Stimulated activated CD4-positive, alpha-beta T cell treated with anti-CD3 and anti-CD28 coated beads, Interleukin-2, amount 100 ng/mL, for 4 hours (primary cell): ENCODE measurements at places on chromosomes 2 and 18.

DNA sequence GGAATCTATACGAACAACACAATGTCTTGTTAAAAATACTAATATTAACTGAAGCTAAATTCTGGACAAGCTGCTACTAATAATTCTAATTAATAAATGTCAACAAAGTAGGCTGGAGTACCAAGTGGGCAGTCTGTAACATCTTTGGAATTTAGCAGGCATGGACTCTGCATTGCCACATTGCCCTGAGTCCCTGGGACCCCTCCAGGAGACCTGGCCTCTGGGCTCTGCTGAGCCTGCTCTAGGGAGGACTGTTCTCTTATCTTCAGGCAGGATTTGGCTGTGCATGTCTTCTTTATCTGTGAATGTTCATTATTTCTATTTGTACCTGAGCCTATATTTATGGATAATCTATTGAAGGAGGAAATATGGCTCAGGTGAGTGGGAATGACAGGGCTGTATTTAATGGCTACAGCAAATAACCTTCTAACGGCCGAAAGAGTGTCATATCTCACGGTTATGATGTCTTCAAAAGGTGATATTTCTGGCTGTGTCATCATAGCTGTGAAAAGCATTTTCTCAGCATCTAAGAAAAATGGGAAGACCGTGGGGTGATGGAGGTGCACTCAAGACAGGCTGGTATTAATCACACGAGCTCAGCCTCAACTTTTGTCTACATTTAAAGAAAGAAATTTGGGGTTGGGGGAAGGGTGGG lies 28.6 kb upstream of the SETBP1 start:
- DNase-seq, result no peak

- DNase-seq, result no peak
These were observed 24.4 kb upstream of the EIF2AK3 start for GRCh38 chr2:88651646-88652045.

- no peak for DNase-seq
These were observed 41.9 kb upstream of the TANC1 start for GRCh38 chr2:158926478-158926948.

- no peak for DNase-seq
These were observed 208.3 kb downstream of the AFF3 start for GRCh38 chr2:99933894-99934650.

- DNase-seq, result no peak
These were observed 19.7 kb downstream of the IFIH1 start for GRCh38 chr2:162298669-162299335.

DNA sequence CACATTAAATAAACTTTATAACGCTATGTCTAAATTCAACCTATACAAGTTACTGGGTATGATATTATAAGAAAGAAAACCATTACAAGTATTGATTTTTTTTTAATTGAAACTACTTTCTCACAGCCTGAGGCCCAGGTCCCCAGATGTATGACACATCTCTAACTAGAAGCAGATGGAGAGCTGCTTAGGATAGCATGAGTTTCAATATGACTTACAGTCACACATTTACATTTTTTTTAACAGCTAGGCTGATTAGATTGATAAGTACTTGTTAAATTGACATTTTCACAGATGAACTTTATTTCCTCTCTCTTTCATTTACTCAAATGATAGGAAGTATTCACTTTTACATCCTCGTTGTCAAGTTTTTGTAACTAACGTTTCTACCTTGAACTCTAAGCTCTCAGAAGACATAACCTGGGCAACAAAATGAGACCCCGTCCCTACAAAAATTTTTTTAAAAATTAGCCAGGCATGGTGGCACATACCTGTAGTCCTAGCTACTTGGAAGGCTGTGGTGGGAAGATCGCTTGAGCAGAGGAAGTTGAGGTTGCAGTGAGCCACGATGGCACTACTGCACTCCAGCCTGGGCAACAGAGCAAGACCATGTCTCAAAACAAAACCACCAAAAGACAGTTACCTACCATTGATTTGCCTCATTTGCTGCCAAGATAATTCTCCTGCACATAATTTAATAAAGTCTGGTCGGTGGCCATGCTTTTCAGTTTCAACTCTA lies 52.4 kb downstream of the STK39 start:
- DNase-seq, result no peak

DNA sequence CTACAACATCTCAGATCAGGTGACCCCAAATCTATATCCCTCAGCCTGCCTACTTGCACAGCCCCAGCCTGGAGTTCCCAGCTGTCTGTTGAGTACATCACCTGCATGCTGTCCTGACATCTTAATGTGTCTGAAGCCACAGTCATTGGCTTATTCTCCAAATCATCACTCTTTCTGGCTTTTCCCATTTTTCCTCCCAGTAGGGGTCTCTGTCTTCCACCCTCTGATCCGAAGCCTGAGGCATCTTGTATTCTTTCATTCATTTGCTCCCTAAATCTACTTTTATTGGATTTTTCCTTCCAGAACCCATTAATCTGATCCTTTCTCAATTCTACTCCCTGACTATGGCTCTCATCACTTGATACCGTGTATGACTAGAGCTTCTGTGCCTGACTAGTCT lies 332.9 kb upstream of the DCC start:
- DNase-seq, result no peak

DNA sequence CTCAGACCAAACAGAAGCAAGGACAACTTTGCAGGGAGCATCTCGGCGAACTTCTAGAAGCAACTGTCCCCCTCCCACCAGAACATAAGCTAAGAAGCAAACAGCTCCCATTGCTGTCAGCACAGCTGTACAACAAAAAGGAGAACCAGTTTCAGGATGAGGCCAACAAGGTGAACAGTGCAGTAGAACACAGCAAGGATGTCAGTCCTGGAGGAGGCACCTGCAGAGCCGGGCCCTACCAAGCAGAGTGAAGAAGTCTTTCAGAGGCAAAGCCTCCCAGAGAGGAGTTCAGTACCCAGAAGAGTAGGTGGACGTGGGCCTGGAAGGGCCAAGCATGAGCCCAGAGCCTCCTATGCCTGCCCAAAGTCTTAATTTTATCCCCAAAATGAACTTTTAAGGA lies 1.0 kb downstream of the PASK start:
- no peak for DNase-seq

GRCh38 chr18:55744206-55744605 lies 156.2 kb upstream of the TCF4 start:
- DNase-seq, result no peak

DNA sequence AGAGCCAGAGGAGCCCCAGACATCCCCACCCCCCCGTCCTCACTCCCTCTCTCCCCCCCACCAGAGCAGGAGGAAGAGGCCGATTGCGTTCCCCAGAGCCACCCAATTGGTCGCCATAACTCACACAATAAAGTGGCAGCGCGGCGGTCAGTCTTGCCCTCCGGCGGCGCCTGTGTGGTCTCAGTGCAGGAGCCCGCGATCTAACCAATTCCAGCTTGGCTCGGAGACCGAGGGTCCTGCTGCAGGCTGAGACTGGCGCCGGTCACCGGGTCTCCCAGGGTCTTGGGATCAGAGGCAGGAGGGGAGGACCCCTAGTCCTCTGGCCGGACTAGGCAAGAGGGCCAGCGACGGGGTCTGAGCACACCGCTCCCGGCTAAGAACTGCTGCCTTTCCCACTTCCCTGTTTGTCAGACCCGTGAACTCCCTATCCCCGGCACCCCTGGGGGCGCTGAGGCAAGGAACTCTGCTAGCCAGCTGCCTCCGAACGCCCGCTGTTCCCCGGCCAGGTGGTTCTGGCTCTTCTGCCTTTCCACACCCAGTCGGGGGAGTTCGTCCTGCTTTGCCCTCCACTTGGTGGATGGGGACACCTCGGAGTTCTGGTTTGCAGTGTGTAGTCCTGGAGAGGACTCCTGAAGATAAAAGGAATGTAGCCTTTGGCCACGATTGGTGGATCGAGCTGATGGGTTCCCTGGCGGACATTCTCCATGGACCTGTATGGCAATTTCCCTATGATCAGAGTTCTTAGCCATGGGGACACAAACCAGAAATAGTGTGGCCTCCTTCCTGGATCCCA lies 1.0 kb upstream of the HOXD12 start:
- no peak for DNase-seq

DNA sequence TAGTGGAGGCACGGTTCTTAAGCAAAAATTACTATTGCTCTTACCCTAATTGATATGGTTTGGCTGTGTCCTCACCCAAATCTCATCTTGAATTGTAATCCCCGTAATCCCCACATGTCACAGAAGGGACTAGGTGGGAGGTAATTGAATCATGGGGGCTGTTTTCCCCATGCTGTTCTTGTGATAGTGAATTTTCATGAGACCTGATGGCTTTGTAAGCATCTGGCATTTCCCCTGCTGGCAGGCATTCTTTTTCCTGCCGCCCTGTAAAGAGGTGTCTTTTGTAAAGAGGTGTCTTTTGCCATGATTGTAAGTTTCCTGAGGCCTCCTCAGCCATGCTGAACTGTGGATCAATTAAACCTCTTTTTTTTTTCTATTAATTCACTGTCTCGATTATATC lies 1691.8 kb upstream of the SLC39A10 start:
- DNase-seq, result no peak

DNA sequence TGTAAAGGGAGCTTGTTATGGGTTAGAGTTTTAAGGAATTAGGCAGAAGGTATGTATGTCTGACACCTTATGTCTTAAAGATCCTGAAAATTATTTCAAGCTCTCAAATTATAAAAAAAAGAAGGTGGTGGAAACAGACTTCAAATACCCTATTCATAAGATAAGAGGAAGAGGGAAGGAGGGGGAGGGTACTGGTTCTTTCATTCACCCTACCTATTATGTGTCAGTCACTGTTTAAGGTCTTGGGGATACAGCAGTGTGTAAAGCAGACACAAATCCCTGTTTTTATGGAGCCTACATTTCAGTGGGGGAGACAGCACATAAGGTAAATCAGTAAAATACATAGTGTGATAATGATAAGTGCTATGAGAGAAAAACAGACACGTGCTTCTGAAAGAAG lies 184.4 kb downstream of the FHOD3 start:
- no peak for DNase-seq

DNA sequence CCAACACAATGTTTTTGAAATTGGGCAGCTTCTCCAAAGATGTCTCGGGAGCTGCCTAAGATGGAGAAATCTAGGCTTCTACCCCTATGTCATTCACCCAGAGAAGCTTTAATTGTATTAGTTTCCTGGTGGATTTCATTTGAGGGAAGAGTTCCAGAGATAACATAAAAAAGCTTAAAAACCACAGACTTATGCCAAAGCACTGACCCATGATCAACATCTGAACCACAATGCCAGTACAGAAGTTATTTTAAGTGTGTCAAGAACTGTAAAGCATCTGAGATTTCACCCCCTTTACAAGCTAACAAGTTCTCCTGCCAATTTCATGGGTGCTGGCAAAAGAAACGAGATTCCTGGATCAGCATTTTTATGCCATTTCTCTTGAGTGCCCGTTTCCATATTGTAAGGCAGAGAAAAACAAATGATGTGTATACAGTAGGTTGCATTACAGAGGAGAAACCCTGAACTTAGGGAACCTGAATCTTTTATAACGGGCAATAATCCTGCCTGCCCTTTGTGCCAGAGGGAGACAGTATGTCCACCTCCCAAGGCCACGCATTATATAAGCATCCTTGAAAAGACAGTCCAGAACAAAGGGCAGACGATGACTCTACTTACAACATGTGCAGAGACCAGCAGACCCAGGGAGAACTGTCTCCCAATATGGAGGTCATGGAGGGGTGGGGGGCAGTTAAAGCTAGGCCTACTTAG lies 44.1 kb downstream of the MREG start:
- DNase-seq, result no peak

DNA sequence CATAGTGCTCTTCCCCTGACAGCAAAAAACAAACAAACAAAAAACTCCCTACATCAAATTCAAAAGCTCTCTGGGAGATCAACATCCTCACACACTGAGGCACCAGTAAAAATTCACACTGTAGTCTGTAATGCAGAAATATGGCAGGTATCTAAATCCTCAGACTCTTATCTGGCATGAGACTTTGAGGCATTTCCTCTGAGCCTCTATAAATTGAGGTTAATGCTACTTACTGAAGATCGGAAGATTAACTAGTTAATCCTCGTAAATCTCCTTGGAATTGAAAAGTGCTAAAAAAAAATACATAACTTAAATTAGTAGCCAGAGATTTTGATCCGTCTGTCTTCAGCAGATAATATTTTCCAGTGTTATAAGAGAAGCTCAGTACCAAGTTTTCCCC lies 65.0 kb downstream of the AP1S3 start:
- DNase-seq, result no peak

GRCh38 chr2:45330108-45330507 lies 281.0 kb downstream of the SRBD1 start:
- no peak for DNase-seq

- no peak for DNase-seq
These were observed 6.8 kb upstream of the LRRTM1 start for GRCh38 chr2:80311304-80311703.

DNA sequence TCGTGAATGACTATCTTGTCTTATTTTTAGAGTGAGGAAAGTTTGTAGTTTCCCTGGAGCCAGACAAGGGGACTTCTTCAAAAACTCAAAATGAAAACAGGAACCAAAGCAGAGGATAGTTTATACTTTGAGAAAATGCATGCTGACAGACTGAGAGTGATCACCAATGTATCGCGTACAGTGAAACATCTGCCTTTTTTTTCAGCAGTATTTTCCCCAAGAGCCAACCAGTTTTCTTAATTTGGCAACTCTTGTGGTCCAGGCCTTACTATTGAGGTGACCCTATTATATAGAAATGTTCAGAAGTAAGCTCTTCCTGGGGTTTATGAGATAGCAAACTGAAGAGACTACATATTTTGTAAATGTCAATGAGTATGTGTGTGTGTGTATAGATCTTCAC lies 153.7 kb upstream of the VRK2 start:
- DNase-seq, result no peak

DNA sequence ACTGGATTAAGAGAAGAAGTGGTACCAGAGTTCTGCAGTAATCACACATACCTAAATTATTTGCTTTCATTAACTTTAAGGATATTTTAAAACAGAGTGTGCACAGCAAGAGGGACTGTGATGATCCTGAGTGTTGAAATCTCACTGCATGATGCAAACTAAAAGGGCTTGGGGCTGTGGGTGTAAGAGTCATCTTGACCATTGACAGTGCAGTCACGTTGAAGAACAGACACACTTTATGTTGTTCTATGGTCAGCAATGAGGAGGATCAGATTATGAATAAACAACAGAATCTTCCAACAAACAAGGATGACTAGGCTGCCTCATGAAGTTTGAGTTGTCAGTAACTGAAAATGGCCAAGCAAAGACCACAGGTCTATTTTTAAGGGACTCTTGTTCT lies 87.2 kb upstream of the GALNT5 start:
- DNase-seq, result no peak

DNA sequence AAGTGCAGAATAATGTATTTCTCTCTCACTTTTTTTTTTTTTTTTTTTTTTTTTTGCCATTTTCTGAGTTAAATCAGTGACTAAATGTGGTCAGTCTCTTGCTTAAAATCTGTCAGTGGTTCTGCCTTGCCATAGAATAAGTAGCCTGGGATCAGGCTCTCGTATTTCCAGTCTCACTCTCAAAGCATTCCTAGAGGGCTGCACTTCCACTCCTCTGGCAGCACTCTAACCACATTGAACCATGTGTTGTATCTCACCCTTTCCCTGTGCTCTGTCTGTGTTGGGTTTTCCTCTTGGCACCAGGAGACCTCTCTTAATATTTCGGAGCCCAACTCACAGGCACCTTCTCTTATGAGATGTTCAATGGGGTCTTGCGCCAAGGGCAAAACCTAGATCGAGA lies 304.4 kb downstream of the CTNNA2 start:
- no peak for DNase-seq
